Activated CD8-positive, alpha-beta memory T cell treated with anti-CD3 and anti-CD28 coated beads for 24 hours (primary cell): ENCODE measurements at places on chromosomes 6 and 20.

- no peak for DNase-seq
Measured at GRCh38 chr6:158439255-158439654, 120.6 kb upstream of the TMEM181 start.

- peak; percentile 64 for DNase-seq
Measured at GRCh38 chr20:16761305-16761829, 13.2 kb downstream of the OTOR start.

GRCh38 chr6:93580446-93580845 lies 161.1 kb upstream of the EPHA7 start:
- no peak for DNase-seq

GRCh38 chr6:12286373-12287110 lies 3.6 kb upstream of the EDN1 start:
- DNase-seq: no peak

DNA sequence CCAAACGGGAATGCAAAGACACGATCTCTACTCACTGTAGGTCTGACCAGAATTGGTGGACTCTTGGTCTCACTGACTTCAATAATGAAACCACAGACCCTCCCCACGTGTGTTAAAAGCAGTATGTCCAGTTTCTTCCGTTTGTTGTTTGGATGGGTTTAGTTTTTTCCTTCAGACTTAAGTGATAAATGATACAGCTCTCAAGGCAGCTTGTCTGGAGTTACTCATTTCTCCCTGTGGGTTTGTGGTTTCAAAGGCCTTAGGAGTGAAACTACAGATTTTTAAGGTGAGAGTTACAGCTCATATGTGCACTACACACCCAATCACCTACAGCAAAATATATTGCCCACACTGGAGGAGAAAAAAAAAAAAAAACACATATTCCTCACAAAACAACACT lies 86.7 kb upstream of the STMND1 start:
- peak; percentile 64 for DNase-seq

DNA sequence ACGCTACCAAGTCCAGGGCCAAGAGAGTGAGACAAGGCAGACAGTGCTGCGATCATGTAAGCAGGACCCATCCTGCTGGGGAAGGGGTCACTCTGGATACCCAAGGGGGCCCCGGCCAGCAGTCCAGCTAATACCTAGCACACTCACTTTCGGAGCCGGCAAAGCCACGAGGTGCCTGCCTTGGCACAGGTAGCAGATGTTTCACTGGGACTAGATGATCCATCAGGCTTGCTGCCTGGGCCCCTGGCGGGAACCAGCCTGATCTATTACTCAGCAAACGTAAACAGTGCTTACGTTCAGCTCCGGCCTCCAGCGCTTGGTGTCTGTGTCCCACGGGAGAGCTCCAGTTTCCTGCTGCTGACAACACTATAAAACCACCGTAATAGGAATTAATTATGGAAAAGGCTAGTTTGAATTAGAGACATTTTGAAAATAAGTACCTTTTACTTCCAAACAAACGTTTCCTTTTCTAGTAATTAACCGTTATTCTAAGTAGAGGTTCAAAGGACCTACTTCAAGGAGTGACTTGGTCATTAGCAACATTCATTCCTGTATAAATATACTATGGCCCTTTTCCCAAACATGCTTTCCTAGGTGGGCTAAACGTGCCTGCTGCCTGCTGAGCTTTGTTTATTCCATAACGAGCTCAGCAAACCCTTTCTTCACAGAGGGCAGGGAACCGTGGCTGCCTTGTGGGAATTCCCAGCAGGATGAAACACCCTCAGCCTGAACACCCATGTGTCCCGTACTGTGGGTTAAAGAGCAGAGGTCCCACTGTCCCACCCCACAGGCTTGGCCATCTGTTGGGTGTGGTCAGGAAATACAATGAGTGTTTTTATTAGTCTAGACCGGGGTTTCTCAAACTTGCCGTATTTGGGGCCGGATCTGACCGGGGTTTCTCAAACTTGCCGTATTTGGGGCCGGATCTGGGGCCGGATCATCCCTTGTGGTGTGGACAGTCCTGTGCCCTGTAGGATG lies 18.4 kb downstream of the SLC22A23 start:
- DNase-seq: no peak

GRCh38 chr6:138104618-138105213 lies 2.5 kb downstream of the PERP start:
- DNase-seq: no peak

DNA sequence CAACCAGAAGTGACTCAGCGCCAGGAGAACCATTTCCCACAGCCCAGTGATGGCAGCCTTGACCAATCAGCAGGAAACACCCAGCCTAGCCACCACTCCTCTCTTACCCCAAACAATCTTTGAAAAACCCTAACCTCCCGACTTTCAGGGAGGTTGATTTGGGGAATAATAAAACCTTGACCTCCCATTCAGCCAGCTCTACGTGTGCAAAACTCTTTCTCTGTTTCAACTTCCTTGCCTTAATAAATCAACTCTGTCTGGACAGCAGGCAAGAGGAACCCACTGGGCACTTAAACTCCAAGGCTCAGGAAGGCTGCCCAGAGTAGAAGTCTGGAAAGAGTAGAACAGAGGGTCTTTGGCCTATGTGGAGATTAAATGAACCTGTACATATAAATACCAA lies 35.0 kb downstream of the SERPINB1 start:
- no peak for DNase-seq

- no peak for DNase-seq
Measured at GRCh38 chr6:20604159-20604558, 69.9 kb downstream of the CDKAL1 start.

- DNase-seq: no peak
Measured at GRCh38 chr6:130070326-130070725, 51.9 kb downstream of the L3MBTL3 start.

DNA sequence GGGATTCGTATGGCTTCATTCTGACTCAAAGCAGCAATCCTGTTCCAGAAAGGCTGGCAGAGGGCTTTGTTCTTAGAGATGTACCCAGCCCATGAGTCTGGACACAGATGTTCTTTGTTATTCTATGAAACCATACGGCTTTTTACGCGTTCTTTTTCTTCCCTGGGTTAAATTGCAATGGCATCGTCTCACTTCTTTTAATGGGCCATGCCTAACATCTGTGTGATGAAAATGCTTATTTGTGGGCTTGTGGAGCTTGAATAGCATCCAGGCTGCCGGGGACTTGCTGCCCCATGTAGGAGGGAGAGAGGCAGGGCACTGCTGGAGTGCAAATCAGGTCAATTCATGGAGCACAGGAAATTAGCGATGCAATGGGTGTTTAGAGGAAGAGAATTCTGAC lies 19.4 kb downstream of the FAM50B start:
- DNase-seq: peak; percentile 38

GRCh38 chr6:47727391-47727790 lies 29.0 kb downstream of the ADGRF4 start:
- no peak for DNase-seq

GRCh38 chr6:165052561-165053480 lies 256.6 kb downstream of the C6orf118 start:
- DNase-seq: no peak

DNA sequence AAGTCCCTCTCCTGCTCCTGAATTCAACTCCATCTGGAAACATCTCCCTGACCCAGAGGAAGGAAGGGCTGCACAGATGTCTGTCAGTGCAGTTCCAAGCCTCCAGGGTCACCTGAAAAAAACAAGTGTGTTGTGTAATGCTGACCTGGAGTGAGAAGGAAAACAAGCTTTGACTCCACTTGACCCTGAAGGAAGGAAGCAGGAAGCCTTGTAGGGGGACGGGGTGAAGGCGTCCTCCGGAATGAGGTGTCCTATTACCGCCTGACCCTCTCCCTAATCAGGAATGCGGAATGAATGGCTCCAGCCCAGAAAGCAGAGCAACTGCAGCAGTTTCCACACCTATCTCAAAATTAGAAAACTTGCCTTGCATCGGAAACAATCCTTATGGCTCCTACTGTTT lies 13.9 kb upstream of the ADGRF5 start:
- no peak for DNase-seq

- DNase-seq: peak; percentile 74
Measured at GRCh38 chr6:52399511-52400312, 20.4 kb upstream of the EFHC1 start.

DNA sequence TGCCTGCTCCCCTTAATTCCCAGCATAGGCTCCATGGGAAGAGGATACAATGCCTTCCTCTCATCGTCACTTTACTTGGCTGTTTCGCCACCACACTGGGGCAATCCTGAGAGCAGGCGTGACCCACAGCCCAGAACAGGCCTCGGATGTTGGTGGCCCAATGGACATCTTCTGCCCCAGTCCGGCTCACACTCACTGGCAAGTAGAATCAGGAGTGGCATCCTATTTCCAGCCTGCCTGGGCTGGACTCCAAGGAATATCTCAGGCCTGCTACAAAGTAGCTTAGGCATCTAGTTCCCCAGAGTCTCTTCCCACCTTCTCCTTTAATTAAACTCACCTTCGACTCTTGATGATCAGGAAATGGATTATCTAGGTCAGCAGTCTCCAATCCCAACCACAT lies 110.5 kb downstream of the LRFN2 start:
- no peak for DNase-seq

GRCh38 chr6:27375613-27376079 lies 12.9 kb upstream of the ZNF391 start:
- no peak for DNase-seq

GRCh38 chr6:150211700-150212511 lies 69.1 kb downstream of the PPP1R14C start:
- no peak for DNase-seq

- DNase-seq: no peak
Measured at GRCh38 chr6:2237001-2237400, 8.4 kb downstream of the GMDS start.
